ENCODE measurements at places on chromosomes 2 and 18.

GRCh38 chr2:144281476-144281875, 238.4 kb downstream of the ZEB2 start:
- no peak for DNase-seq

GRCh38 chr2:200307724-200308545, 1.4 kb downstream of the SPATS2L start:
- DNase-seq = no peak

DNA sequence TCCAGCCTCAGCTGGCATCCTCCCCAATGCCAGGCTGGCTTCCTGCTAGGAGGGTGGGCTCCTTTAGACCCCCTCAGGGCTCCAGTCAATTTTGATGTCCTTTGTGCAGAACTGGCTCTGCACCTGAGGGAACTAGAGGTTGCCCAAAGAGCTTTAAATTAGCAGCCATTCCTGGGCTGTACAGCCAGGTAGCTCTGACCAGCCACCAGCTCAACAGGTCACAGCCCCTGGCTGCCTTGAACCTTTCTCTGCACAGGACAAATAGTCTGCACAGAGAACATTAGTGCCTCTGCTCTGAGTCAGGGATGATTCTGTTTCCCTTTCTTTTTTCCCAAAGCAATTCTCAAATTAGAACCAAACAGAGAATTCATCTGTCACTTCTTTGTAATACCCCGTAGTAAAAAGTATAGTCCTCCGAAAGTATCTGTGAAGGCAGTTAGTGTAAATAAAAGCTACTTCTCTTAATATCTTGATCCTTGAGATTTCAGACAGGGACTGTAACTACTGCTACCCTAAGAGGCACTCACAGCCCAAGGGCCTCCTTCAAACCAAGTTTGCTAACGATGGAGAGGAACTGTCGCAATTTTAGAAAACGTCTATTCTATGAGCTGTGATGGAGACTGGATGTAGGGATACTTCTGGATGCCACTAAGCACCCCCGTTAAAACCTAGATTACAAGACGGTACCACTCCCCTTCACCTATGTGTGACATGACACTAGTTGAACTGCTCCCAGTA, 3.0 kb downstream of the TTC32 start:
- no peak for DNase-seq

DNA sequence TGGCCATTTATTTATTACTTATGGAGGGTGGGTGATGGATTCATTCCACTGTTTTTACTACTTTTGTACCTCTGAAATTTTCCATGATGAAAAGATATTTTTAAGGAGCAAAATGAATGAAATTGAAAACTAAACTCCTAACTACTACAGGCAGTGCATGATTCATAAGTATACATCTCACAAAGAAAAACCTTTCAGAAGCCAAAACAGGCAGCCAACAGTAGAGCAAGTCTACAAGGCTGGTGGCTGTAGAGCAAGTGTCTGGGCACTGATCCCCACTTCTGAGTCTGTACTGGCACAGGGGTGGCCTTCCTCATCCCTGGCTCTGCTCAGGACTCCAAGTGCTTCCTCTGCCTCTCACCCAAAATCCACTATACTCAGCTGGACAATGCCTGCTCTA, 8.2 kb upstream of the RMP24 start:
- DNase-seq = no peak

- DNase-seq = no peak
Measured at GRCh38 chr2:223735659-223736244, 101.6 kb downstream of the AP1S3 start.

DNA sequence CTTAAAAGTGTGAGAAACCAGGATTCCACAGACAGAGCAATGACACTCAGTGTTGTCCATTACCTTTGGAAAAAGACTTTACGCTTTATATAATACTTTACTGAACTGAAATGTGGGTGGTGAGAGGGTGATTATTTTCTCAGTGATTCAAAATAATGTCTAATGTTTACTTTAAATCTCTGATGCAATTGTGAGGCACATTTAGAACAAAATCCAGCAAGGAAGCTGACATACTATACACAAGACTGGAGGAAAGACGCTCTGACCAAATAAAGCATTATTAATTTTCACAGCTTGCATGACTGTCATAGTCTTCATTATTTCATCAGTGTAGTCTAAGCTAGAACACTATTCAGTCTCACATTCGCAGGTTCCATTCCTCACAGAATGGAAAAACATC, 34.1 kb upstream of the STAT1 start:
- DNase-seq = no peak

DNA sequence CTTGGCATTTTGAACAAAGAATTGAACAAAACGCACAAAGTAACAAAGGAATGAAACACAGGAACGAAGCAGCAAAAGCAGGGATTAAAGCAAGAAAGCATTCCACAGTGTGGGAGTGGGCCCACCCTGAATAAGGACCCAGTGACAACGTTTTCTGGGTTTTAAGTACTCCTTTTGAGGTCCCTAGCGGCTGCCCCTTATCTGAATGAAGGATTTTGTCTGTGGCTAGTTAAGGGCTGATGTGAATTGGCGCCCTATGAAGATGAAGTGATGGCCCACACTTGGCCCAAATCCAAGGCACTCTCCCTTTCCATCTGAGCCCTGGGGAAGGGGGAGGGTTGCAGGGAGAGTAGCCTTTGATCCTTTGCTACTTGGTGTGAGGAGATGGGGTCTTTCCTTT, 7.8 kb upstream of the CCDC141 start:
- DNase-seq = no peak

DNA sequence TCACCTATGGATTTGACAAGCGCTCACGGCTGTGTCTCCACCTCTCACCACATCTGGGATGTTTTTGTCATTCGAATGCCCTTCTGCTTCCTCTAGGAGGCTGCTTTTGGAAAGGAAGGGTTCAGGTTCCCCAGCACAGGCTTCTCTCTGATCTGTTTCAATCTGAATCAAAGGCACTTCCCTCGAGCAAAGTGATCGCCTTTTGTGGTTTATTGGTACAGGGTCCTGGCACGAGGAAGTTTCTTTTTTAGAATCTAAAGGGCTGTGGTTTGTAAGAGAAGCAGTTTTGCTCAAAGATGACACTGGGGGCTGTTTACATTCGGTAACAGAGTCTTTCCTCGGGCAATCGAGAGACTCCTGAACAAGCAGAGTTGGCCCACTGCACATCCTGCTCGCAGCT, 145.0 kb downstream of the DAW1 start:
- no peak for DNase-seq

GRCh38 chr2:64548761-64549160, 24.6 kb downstream of the AFTPH start:
- DNase-seq = no peak

DNA sequence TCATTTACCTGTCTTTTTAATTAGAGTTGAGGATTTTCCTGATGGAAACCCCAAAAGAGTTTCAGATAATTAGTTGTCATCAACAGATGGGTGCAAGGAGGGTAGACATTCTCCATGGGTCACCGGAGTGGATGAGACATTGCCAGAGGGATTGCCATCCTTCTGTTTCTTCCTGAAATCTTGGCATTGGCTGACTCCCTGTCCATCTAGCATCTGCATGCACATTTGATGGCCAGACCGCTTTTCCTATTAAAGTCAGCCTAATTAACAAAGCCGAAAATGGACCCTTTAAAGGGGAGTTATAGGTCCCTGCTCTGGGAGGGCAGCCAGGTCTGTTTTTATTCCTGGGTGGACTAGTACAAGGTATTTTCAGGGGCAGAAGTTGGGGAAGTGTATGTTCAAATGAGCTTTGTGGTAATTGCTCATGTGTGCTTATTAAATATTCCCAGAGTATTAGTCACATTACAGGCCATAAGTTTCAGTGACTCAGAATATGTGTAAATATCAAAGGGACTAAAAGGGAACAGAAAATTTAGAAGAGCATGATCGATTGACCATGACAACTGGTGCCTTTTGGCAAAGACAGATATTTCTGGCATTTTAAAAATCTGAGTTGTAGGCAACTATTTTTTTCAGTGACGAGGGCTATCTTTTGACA, 209.8 kb downstream of the PHLPP1 start:
- DNase-seq = no peak
